ENCODE measurements at places on chromosomes 11 and 22. TPM values are rescaled to one million over a fixed set of nuclear protein-coding genes. Genes with fewer than 3 reads are reported as not detected.

DNA sequence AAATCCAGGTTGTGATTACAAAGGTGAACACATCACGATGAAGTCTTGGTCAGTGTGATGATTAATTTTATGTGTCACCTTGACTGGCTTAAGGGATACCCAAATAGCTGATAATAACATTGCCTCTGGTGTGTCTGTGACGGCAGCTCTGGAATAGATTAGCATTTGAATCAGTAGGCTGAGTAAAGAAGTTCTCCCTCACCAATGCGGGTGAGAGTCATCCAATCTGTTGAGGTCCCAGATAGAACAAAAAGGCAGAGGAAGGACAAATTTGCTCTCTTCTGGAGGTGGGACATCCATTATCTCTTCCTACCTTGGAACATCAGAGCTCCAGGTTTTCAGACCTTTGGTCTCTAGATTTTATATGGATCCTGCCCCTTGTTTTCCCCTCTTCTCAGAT is 856.2 kb upstream of the CCDC90B start:
- DNase-seq = no peak

DNA sequence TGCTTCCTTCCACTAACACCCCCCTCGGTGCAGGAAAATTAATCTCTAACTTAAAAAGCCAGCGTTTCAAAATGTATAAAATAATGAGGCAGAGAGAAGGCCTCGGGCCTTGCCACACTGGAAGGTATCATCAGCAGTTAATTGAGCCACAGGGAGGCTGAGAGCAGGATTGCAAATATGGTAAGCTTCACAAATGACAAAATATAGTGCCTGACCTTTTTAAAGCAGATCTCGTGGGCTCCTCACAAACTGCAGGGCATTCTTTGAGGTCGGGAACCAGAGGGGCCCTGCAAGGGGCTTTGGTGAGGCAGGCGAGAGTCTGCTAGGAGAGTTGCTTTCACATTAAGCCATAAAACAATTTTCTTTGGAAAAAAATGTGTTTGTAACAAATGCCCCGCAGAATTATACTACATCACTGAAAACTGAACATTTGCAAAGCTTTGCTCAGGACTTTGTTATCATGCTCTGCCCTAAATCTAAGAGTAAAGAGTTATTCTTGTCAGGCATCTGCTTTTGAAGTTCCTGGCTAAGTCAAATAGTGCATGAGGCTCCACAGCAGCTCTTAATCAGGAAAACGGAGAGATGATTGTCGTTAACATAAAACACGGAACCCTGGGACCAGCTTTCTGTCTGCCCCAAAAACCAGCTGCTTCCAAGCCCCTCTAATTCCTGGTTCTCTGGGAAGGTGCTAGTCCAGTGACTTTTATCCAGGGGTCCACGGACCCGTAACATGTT is 61.4 kb upstream of the SYT13 start:
- DNase-seq = peak; percentile 42

- no peak for DNase-seq
These were observed 121.9 kb upstream of the HSD17B12 start for GRCh38 chr11:43558556-43559127.

DNA sequence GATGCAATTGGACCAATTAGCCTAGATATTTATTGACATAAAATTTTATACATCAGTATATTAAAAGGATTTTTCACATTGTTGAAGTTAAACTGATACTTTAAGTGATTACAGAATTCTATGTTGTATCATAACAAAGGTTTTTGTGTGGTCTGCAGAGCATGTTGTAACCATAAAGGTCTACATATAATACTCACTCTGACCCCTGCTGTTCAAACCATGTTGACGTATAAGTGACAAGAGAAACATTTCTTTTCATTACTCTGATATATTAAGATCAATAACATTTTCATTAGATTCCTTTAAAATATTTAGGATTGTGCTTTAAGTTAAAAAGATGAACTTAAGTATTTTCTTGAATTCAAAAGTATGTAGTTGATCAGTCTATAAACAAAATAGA is 63.9 kb downstream of the GAS2 start:
- DNase-seq = peak; percentile 11

DNA sequence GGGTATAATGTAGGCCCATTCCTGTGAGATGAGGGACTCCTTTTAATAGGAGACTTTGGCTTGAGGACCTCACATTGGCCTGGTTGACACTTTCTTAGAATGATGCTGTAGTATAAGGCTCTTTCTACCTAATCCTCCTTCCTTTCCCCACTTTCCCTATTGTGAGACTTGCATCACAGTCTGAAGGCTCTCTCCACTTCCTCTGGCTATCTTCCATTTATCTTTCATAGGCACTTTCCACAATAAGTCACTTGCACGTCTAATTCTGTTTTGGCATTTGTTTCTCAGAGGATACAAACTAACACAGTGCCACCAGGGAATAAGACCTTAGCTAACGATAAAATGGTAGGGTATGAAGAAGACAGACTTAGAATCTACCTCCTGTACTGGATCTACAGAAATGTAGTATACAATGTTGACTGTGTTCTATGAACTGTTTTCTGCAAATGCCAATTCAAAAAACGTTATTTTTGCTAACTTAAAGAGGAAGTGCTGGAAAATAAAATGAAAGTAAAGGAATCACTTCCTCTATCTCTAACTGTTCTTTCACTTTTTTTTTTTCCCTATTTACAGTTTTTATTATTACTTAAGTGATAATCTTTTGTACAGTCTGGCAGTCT is 17.9 kb upstream of the PDE3B start:
- DNase-seq = no peak

DNA sequence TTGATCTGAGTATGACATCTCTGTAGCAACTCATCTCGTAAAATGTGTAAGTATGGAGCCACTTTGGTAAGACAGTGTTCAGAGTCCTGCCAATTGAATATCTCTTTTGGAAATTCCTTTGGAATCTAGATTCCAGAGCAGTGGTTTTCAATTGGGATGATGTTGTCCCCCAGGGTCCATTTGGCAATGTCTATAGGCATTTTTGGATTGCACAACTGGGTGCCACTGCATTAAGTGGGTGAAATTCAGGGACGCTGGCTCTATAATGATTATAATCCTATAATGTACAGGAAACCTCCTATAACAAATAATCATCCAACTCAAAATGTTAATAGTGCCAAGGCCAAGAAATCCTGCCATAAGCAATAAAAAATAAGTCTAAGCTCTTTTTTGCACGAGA is 404.8 kb upstream of the RAG2 start:
- no peak for DNase-seq

DNA sequence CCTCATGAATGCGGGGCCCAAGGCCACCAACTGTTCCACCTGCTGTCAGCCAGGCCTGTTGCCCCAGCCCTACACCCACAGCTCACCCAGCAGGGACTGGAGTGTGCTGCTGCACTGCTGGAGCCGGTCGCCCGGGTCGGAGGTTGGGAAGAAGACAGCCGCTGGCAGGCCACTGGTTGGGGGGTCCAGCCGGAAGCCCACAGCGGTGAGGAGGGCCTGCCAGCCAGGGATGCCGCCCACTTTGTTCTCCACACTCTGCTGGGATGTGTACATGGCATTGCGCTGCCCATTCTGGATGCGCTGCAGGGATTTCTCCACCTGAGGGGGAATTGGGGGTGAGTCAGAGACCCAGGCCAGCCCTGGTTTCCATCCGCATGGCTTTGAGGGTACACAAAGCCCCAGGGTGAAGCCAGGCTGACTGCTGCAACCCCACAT is 74.2 kb upstream of the PITPNB start:
- DNase-seq = no peak

The PLAAT4 gene
- not detected for total RNA-seq

The CD6 gene
- not detected for total RNA-seq

Data from neural progenitor cell (in vitro differentiated cells).